ENCODE measurements at places on chromosomes 16 and 17.
A peak's percentile ranks its signal among the peaks of the same experiment; 100 is the strongest.

DNA sequence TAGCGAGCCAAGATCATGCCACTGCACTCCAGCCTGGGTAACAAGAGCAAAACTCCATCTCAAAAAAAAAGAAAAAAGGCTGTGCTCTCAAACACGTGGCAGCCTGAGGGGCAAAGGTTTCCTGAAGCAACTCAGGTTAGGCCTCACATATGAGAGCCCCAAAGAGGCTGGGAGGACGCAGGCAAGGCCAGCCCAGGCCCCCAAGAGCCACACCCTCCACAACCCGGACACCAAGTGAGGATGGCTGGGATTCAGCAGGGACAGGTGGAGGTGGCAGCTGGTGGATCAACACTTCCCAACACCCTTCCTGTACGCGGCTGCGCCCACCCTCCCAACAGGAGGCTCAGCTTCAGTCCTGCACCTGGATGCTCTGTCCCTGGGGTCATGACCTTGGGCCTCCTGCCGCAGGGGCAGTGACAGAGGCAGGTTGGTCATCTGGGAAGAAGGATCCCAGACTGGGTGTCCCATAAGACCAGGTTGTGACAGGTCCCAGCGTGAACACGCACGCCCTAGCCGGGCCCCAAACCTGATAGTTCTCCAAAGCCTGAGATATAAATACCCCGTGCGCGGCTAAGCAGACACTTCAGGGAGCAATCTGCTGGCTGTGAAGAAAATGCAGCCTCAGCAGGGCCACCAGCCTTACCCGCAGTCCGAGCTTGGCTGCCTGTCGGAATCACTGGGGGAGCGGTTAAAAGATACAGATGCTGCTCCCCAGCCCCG, 78.1 kb downstream of the TIMM22 start:
- DNase-seq = no peak

DNA sequence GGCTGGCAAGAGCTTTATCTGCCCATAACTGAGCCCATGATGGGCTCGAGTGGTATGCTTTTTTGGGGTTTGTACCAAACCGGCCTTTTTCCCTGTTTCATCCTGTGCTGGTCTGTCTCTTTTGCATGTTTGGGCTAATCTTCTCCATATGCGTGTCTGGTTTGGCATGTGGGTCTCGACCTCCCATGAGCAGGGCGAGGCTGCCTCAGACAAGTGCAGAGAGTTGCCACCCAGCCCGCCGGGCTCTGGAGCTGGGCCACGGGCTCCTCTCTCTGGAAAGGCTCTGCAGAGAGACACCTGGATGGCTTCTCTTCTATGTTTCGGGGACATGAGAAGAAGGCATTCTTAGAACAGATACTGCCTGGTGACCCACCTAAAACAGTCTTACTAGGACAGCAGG, 67.8 kb upstream of the TBX2 start:
- no peak for DNase-seq

DNA sequence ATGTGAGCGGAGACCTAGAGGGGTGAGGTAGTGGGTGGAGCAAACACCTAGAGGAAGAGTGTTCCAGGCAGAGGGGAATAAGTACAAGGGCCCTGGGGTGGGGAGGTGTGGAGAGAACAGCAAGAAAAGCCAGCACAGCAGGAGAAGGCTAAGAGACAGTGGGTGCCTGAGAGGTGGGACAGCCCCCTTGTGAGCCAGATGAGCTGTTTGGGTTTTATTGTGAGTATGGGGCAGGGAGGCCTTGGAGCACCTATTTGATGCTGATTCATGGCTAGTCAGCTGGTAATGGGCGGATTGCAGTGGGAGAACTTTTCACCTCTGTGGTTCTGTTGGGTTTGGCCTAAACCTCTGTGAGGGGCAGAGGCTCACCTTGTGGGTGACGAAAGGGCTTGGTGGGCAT, 68.4 kb downstream of the ABCC1 start:
- DNase-seq = no peak

- no peak for DNase-seq
Observed at GRCh38 chr16:84851192-84852127, 31.7 kb downstream of the CRISPLD2 start.

DNA sequence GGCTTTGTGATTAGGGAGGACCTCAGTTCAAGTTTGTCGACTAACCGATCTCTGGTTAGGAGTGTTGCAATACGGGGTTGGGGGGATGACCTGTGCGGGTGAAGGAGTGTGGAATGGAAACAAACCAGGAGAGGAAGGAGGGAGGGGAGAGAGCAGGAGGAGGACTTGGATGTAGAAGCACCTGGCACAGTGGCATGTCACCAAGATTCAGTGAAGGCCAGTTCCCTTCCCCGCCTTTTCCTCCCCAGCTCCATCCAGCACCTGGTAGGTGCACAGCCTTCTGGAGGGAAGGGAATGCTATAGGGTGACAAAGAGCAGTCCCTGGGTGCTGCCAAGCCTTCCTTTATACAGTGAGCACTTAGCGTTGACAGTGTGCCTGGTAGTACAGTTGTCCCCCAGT, 107.4 kb upstream of the CRHR1 start:
- no peak for DNase-seq

DNA sequence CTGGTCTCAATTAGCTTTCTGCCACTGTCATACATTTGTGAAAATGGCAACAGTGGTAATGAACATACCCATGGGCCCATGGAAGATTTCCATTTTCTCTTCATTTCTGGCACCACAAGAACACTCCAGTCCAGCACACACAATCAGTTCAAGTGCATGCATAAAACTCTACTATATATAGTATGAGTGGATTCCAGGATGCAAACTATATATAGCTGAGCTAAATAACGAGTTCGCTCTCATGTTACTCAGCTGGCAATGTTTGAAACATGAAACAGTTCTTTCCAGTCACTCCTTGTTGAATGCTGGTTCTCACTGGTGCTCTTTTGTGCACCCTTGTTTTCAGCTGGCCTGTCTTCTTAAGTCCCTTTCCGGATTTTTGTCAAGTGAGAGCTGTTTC, 75.2 kb upstream of the DHX40 start:
- DNase-seq = no peak

DNA sequence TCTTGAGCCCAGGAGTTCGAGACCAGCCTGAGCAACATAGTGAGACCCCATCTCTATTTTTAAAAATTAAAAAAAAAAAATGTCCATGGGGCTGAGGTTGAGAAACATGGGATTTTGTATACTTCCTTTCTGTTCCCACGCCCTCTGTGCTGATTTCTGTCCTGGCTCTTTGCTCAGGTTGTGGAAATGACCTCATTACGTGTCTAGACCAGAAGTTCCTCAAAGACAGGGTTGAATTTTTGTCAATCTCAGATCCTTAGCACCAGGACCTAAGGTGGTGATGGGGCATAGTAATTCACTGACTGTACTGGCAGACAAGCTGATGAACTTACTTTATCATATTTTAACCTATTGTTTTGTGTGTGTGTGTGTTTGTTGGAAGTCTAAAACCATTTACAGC, 11.2 kb upstream of the HNF1B start:
- DNase-seq = no peak

DNA sequence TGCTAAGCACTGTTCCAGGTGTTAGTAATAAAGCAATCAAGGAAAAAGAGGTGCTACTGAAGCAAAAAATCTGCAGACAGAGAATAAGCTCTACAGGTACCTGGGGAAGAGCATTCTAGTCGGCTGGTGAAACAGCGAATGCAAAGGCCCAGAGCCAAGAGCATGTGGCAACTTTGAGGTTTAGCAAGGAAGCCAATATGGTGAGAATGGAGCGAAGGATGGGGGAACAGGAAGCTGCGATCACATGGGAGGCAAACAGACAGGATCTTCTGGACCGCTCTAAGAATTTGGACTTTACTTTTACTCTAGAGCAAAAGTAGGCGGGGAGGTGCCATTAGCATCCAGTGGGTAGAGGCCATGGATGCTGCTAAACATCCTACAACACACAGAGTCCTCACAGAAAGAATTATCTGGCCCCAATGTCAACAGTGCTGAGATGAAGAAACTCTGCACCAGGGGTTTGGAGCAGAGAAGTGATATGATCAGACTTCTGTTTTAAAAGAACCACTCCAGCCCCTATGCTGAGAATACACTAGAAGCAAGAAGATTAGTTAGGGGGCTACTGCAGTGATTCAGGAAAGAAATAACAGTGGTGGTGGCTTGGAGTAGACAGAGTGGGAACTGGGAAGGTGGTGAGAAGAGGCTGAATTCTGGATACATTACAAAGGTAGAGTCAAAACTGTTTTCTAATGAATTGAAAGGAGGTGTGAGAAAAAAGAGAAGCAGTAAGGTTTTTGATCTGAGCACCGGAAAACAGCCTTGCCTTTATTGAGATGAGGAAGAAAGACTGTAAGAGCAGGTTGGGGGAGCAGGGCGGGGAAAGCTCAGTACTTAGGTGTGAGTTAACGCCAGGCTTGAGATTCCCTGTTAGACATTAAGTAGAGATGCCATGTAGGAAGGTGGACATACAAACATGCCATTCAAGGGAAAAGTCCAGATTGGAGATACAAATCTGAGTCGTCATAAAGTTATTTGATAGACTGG, 11.0 kb downstream of the EFTUD2 start:
- DNase-seq = no peak

- DNase-seq = no peak
Observed at GRCh38 chr16:70407811-70408274, 31.1 kb downstream of the ST3GAL2 start.

DNA sequence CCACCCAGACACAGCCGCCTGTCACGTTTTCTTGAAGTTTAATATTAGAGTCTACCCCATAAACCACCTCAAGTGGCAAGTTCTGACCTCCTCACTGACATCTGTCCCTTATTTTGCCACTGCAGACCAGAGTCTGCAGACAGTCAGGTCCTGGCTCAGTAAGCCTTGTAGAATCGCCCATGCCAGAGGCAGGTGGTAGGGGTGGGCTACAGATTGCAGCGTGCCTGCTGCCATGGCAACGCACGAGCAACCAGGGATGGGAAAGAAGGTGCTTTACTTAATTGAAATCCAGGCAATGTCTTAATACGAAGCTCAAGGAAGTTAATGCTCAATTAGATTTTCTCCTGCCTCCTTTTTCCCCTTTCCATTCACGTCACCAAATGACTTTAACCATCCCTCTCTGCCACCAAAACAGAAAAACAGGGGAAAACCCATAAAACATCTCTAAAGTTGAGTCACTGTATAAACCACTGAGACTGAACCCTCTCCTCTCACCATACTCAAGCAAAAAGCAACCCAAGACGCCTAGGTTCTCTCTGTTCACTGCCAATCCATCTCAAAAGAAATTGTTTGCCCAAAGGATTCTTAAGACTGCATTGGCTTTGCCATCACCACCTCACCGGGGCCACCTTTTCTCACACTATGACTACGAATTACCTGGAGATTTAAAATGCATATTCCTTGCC, 228.8 kb downstream of the SLC39A11 start:
- peak; percentile 7 for DNase-seq

DNA sequence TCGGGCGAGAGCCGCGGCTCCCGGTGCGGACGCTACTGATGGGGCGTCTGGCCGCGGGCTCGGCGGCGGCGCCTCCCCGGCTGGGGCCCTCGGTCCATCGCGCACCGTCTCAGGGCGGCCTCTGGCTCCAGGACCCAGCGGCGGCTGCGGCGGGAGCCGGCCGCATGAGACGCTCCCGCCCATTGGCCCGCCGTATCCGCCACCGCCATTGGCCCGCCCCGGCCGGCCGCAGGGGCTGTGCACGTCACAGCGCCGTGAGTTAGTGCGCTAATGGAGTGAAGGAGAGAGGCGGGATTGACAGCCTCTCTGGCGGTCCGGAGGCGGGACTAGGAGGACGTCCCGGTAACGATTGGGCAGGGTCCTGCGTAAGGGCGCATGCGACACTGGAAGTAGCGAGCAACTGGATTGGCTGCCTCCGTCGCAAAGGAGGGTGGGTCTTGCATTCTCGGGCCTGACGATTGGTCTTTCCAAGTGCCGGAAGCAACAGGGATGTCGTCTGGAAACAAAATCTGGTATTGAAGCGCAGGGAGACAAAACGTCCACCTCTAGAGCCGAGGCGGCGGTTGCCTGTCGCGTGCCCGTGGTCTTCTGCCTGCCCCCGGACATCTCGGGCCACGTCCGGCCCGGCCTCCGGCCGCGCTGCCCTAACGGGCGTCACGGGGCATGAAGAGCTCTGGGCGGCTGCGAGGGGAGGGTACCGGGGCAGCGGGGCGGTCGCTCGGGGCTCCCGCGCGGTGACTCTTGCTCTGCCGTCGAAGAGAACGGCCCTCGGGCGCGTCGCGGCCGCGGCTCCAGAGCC, at the start of gene ANKRD11:
TSS of gene ANKRD11 (minus strand) at position 123 of the 799 bp plus-strand sequence. CDS start 173,542 bp downstream, outside the sequence.
- peak; percentile 98 for DNase-seq

GRCh38 chr17:10295728-10296343, 77.0 kb downstream of the MYH13 start:
- no peak for DNase-seq

DNA sequence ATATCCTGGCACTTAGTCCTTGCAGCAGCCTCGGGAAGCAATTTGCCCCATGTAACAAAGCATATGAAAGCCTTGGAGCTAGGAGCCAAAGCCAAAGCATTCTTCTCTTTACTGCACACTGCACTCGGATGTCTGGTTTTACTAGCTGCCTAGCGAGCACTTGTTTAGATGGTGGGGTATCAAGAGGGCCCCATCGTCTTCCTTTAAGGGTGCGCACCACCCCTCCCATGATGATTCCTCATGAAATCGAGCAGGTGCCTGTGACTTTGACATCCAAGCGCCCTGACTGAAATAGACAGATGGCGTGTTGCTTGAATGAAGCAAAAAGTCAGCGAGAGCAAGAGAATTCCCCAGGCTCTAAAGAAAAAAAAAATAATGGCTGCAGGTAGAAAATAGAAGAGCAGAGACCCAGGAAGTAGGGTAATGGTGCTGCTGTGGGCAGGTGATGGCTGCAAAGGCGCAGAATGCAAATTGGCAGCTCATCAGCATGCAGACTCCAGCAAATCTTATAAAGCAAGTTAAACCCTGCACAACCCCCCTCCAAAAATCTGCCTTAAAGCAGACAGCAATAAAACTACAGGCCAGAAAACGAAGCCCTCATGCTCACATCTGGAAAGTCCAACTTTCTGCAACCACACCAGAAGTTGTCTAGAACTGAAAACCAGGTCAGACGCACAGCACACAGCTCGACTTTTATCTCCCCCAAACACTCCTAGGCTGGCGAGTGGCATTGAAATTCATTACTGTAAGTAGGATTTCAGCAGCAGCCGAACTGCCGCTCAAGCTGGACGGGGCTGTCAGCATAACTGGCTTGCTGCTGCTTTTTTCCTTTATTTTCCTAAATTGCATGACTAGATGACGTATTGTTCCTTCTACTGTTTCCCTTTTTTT, 384.3 kb downstream of the RBFOX1 start:
- no peak for DNase-seq

DNA sequence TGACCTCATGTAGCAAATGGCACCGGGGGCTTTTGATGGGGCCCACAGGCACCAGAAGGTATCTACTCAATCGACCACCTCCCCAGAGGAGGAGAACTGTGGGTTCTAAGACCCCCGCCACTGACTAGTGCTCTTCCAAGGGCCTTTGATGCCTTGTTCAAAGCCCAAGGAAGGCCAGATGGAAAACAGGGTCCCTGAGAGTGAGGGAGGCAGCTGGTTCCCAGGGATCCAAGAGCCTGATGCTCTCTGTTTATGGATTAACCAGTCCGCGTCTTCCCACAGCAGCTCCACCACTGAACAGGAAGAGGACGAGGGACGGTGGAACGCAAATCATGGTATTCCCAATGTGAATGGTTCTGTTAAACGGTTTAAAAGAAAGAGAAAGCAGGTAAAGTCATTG, 7.6 kb downstream of the PHB1 start:
- no peak for DNase-seq

GRCh38 chr16:60363566-60363965, 1629.5 kb upstream of the GOT2 start:
- DNase-seq = no peak

- no peak for DNase-seq
Observed at GRCh38 chr17:7363311-7363710, 8.4 kb downstream of the TMEM95 start.

Data from GM06990 (cell line).